ENCODE measurements at places on chromosomes 2 and 18.

DNA sequence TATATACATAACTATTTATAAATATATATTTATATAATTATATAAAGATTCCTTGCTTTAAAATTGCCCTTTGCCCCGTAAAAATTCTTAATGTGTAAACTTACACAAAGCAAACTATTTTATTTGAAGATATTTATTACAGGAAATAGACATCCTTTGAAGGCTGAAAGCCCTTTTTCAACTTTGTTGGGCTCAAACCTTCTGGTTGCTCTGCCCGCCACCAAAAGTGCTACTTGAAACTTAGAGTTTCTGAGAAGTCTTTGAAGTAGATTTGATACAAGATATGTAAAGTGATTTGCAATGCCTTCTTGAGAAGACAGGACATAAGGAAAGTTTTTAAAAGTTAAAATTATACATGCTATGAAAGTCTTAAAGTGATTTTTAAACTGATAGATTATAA is 36.6 kb upstream of the METAP1D start:
- no peak for DNase-seq

GRCh38 chr2:234512884-234513669 is 16.2 kb upstream of the ARL4C start:
- DNase-seq, result no peak

GRCh38 chr2:230435431-230435830 is 19.4 kb downstream of the SP100 start:
- DNase-seq, result no peak

- no peak for DNase-seq
Observed at GRCh38 chr2:166060191-166060590, 67.6 kb downstream of the SCN1A start.

DNA sequence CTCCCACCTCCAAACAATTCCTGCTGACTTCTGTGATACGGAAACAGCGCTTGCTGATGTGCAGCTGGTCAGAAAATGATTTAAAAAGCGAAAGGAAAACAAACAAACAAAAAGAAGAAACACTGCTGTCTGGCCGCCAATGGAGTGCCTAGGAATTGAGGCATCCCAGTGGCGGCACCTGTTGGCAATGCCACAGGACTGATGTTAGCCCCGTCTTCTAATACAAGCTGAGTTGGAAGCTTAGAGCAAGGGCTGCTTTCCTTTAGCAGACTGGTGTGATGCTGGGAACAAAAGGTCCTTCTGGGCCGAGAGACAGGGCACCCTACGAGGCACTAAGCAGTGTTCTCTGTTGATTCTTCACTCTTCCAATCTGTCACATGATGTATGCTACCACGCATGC is 163.6 kb upstream of the REV1 start:
- DNase-seq, result no peak

DNA sequence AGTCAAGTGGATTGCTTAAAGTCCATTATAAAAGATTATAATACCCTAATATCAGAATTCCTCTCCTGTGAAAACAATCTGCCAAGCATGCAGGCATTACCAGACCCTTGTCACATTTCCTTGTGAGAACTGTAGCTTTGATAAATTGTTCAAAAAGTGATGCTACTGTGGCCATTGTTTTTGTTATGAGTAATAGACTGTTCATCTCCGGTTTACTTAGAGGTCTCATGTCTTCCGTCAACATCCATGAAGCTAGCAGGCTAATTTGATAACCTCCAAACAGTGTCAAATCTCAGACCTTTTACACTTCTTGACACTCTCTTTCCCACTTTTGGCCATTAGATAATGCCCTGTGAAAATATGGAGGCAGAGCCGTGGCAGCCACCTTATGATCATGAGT is 342.7 kb downstream of the CPS1 start:
- no peak for DNase-seq

DNA sequence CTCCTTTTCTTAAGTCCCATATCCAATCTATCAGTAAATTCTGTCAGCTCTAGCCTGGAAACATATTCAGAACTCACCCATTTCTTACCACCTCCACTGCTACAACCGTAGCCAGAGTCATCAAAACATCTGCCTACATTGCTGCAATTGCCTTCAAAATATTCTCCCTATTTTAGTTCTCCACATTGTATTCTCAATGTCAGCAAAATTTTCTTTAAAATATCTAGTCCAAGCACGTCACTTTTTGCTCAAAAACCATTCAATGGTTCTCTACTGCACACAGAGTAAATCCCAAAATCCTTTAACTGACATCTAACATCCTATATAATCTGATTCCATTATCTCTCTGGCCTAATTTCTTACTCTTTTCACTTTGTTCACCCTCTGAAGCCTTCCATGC is 68.5 kb upstream of the ERBB4 start:
- DNase-seq, result no peak

DNA sequence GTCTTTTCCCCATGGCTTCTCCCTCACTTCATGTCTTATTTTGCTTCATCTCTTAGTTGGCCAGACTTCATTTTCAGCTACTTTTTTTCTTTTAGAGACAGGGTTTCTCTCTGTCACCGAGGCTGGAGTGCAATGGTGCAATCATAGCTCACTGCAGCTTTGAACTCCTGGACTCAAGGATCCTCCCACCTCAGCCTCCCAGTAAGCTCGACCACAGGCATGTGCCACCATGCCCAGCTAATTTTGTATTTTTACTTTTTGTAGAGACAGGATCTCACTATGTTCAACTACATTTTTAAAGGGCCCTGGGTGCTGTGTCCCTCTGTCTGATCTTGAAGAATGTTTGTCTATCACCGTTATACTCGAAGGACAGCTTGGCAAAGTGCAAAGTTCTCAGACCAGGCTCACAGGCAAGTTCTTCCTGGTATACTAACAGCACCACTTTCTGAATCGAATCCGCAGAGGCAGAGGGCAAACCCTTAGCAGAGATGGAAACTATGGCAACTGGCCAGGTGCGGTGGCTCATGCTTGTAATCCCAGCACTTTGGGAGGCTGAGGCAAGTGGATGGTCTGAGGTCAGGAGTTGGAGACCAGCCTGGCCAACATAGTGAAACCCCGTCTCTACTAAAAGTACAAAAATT is 60.9 kb downstream of the SOWAHC start:
- no peak for DNase-seq

DNA sequence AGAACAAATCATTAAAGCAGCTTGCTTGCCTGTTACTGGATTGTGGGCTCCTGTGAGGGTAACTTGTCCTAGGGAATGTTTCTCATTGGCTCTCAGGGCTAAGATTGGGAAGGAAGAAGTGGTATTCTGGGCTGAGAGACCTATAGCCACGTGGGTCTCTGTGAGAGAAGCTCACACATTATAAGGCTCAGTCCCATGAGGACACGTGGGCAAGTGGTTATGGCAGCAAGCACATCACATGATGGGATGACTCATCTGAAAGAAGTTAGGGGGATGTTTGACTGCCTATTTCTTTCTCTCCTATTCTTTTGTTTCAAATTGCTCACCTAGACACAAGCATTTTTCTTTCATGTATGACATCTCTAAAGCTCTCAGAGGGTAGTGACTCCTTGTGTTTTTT is 418.0 kb upstream of the ST6GAL2 start:
- DNase-seq, result no peak

- no peak for DNase-seq
Observed at GRCh38 chr2:180143633-180144337, 136.7 kb upstream of the CWC22 start.

- no peak for DNase-seq
Observed at GRCh38 chr2:67825476-67825875, 237.3 kb downstream of the C1D start.

- no peak for DNase-seq
Observed at GRCh38 chr18:36023336-36023735, 44.0 kb downstream of the RPRD1A start.

DNA sequence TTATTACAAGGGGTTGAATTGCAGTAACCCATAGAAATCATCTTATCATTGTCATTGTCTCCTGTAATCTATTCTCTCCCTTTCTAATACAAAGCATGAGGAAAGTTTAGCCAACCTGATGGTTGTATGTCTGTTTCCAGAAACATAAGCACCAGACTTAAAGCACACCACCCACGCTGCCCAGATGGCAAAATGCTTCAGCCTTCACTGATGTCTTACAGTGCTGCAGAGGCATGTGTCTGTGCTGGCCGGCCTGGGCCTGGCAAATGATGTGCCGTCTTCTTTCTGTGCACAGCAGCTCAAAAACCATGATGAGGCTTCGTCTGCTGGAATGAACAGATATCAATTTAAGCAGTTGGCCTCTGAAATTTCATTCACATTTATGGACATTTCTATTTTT is 443.0 kb upstream of the RGPD4 start:
- no peak for DNase-seq

GRCh38 chr2:111905990-111906735 is 7.8 kb downstream of the MERTK start:
- no peak for DNase-seq

DNA sequence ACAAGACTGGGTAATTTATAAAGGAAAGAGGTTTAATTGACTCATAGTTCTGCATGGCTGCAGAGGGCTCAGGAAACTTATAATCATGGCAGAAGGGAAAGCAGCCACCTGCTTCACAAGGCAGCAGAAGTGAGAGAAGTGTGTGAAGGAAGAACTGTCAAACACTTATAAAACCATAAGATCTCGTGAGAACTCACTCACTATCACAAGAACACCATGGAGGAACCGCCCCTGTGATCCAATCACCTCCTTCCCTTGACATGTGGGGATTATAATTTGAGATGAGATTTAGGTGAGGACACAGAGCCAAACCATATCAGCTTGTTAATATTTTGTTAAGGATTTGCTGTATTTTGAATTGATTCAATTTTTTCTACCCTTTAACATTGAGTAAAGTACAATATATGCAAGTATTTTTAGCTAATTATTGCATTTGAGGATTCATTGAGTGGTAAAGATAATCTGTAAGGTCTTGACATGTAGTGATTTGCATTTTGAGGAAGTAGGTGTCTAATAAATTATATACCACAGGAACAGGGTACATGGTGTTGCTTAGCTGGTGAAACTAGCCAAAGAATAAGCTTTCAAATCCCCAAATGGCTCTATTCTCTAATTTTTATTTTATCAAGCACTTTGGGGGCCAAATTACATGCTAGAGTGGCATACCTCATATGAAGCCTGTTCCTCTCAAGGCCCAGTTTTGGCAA is 3.9 kb upstream of the C2orf69 start:
- DNase-seq, result no peak

DNA sequence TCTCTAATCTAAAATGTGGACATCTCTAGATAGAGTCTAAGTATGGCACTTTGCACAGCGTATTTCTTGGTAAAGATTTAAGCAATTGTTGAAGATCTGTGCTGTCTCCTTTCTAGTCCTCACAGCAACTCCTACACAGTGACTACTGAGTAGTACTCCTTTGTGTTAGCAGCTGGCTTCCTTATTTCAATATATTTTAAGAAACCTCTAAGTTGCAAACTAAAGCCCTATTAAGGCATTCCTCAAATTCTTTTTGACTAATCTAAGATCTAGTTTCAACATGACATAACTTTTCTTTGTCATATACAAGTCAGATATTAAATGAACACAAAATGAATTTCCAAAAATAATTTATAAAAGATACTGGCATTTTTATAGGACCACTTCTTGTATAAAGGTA is 121.8 kb upstream of the DNAJC10 start:
- no peak for DNase-seq

- no peak for DNase-seq
Observed at GRCh38 chr18:23530195-23530594, 26.9 kb downstream of the RMC1 start.

DNA sequence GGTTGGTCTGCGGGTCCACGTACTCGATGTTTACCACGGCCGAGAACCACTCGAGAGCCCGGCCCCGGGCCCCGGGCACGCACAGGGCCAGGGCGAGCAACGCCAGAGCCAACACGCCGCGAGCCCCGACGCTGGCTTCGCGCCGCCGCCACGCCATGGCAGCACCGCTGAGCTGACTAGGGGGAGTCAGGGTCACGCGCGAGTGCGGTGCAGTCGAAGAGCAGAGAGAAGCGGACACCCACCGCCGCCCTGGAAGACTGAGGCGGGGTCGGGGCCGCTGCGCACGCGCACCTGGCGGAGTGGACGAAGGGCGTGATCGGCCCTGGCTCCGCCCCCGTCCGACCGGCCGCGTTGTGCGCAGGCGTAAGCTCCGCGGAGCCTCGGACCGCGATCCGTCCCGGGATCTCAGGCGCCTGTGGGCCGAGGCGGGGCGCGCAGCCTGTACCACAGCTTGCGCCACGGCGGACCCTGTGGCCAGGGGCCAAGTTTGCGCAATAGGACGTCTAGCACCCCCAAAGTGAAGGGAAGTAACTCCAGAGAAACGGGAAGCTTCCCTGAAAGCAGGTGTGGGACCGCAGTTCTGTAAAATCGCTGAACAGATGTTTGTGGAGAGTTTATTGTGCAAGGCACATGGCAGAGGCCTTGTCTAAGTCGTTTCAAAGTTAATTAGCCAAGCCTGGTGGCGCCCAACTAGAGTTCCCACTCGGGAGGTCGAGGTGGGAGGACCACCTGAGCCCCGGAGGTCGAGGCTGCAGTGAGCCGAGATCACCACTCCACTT is at the start of gene RNF149:
RNF149 (minus strand) TSS at position 270 of the 779 bp plus-strand sequence; CDS start at position 157, 113 bp downstream.
- peak; percentile 92 for DNase-seq

DNA sequence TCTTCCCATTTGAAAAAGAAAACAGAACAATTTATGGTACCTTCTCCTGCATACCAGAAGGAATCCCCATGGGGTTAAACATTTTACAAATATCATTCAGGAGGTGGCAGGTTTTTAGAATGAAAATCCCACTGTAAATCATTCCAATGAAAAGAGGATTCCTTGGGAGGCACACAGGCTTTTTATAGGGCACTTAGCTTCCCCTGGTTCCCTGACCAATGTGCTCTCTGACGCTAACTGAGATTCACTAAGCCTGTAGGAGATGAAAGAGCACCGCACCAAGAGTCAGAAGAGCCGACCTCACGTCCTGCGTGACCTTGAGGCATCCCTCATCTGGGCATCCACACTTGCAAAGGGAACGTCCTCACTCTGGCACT is 82.5 kb downstream of the CMPK2 start:
- no peak for DNase-seq

DNA sequence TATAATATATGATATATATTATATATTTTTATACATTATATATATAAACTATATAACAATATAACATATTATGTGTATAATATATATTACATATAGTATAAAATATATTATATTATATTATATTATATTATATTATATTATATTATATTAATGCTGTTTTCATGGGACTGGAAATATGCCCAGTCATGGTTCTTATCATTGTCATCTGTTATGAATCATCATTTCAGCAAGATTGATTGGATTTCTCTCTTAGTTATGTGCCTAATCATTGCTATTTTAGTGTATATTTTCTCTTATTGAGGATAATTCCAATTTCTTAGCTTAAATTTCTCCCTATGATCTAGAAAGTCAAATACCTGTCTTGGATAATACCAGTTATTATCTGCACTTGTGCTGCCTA is 617.8 kb downstream of the TRIB2 start:
- no peak for DNase-seq

- DNase-seq, result peak; percentile 34
Observed at GRCh38 chr2:44392338-44392943, 30.7 kb downstream of the CAMKMT start.
